ENCODE measurements at places on chromosomes 2 and 18.

DNA sequence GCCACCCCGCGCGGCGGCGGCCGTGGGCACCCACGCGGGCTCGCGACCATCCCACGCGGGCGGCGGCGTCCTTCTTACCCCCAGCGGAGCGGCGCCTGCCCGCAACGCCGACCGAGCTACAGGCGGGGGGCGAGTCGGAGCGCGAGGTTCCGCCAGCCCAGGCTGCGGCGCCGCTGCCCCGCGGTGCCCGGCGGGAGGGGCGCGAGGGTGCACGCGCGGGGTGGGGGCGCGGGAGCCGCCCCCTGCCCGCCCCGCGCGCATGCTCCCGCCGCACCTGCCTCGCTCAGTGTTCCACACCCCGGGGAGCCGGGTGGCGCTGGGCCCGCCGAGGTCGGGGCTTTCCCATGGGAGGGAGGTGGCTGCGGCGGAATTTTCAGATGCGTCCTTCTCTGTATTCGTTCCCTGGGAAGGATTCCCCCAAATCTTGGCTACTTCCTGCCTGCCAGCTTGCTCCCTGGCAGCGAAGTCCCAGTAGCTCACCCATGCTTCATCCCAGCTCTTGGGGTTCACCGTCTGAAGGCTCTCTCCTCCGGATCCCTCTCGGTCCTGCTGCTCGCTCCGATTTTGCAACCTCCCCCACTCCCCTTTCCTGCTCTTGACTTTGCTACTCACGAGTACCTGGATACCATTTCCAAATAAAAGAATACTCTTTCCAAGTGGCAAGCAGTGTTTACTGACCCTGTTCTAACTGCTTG, at the start of gene L3MBTL4:
Gene L3MBTL4, minus strand, starts transcription at position 189 of the 695 bp plus-strand sequence. CDS start 103,286 bp downstream, outside the sequence.
- peak; percentile 84 for DNase-seq

DNA sequence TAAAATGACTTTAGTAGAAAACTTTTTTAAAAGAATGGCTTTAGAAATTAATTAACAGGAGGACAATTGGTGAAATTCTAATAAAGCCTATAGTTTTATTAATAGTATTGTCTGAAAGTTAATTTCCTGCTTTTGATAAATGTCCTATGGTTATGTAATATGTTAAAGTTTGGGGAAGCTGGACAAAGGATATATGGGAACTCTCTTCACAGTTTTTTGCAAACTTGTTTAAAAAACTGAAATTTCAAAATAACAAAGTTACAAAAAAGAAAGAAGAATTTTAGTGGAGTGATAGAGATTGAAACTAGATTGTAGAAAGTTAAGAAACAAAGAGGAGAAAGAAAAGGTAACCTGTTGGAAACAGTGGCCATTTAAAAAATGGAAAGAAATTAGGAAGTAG, 67.3 kb downstream of the SEMA4F start:
- no peak for DNase-seq

- DNase-seq, result no peak
Observed at GRCh38 chr2:44056947-44057346, 61.2 kb upstream of the LRPPRC start.

- DNase-seq, result no peak
Observed at GRCh38 chr2:118442996-118443553, 354.8 kb downstream of the INSIG2 start.

GRCh38 chr2:171688129-171688465, 828 bp downstream of the DYNC1I2 start:
- DNase-seq, result no peak

DNA sequence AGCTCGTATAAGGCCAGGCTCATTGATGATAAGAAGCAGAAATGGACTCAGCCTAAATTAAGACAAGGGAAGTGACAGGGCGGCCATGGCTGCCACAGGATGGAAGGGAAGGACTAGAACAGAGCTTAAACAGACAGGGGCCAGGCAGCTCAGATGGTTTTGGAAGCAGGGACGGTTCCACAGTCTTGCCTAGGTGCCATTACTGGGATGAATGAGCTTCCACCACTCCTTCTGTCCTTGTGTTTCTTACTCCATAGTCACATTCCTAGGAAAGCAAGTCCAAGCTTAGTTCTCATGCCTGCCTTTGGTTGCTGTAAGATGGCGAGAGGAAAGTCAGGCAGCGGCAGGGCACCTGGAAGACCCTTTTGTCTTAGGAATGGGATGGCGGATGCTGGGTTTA, 11.9 kb downstream of the GNLY start:
- no peak for DNase-seq

DNA sequence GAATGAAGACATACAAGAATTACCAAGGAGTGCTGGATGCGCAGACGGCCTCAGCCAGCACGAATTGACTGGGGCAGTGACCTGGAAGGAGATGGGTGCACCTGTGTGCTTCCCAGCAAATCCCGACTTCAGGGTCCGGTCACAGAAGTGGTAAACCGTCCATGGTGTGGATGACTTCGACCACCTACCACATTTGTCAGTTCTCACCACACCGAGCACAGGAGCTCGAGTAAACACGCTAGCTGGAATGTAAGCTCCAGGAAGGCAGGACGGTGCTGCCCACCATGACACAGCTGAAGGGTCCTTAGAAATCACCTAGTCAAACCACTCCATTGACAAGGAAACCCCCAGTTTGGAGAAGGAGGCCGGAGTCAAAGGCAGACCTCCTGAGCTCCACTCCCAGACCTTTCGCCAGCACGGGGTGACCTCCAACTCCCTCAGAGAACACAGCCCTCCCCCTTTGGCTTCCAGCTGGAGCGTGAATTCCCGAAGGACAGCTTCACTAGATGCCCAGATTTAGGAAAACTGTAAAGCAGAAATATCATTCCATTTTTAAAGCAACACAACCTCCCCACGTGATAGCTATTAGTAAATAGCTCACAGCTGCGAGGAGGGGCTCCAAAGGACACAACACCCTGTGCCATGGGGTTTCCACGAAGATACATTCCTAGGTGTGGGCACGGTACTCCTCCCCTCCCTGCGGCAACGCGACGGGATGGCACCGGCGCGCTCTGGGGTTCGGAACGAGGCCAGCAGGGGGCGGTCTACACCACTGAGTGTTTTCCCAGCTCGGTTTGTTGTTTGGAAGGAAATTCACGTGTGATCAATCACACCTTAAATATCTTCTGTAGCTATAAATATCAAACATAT, 34.1 kb upstream of the GNAL start:
- no peak for DNase-seq

- DNase-seq, result no peak
Observed at GRCh38 chr2:218071218-218071937, 2.3 kb downstream of the RUFY4 start.

DNA sequence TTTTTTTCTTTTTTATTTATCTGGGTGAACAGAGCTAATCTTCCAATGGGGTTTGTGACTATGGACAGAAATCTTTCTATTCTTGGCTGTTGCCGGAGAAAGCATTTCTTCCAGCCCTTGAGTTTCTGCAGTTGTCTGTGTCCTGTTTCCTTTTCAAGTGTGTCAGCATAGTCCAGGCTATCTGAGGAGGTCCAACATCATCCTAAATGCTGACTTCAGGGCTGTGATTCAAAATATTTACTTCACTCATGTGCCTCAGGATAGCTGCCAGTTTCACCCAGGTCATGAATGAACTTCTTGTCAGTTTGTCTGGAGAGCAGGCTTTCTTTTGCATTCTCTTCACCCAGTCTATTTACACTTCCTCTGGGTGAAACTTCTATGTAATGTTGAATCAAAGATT, 27.9 kb downstream of the ITGAV start:
- DNase-seq, result no peak

- no peak for DNase-seq
Observed at GRCh38 chr2:232420073-232420454, 13.4 kb downstream of the ALPG start.

GRCh38 chr2:100882645-100883613, 63.0 kb downstream of the NPAS2 start:
- no peak for DNase-seq

DNA sequence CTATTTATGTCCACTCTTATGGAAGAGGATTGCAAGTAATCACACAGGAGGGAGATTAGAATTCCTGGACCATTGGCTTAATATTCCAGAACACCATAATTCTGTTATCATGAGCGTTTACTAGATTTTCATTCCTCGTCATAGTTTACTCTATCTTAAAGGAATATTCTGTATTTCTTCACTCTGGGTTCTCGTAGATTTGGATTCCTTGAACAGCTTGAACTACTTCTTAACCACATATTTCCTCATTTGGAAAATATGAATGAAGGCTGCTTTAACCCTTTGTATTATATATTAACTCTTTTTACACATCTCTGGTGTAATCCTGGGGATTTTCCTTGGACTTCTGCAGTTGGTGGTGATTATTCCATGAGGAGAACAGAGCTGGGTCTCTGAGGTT, 46.3 kb upstream of the CCBE1 start:
- no peak for DNase-seq

DNA sequence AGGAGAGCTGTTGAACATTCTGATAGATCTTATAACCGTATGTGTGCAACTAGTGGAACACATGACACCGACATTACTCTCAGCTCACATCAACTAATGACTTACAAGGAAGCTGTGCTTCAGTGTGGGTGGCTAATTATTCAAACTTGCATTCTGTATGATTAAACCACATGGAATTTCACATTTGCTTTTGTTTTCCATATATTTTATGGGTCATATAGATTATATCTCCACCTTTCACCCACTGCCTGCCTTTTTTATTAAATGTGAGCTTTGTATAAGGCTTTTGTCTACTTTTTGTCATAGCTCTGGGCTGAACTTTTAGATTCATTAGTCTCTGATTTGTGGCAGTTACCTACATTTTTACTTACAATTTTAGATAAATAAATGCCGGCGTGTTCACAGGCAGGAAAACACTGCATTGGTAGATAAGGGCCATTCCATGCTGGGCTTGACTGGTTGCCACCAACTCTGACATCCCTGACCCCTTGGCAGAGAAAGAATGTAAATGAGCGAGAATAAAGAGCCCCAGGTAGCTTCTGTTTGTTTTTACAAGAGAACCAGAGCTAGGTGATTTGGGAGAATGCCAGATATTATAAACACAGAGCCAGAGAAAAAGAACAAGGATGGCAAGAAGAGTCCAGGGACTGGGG, 35.7 kb downstream of the LYPD6 start:
- DNase-seq, result no peak

GRCh38 chr2:236073246-236073645, 94.9 kb downstream of the GBX2 start:
- DNase-seq, result no peak

- no peak for DNase-seq
Observed at GRCh38 chr2:64681479-64681967, 27.8 kb upstream of the SERTAD2 start.

GRCh38 chr18:80108121-80108536, 933 bp upstream of the ADNP2 start:
- DNase-seq, result no peak

GRCh38 chr2:127568128-127568527, 32.6 kb downstream of the MYO7B start:
- DNase-seq, result no peak

GRCh38 chr18:11290786-11291185, 141.4 kb upstream of the PIEZO2 start:
- no peak for DNase-seq

DNA sequence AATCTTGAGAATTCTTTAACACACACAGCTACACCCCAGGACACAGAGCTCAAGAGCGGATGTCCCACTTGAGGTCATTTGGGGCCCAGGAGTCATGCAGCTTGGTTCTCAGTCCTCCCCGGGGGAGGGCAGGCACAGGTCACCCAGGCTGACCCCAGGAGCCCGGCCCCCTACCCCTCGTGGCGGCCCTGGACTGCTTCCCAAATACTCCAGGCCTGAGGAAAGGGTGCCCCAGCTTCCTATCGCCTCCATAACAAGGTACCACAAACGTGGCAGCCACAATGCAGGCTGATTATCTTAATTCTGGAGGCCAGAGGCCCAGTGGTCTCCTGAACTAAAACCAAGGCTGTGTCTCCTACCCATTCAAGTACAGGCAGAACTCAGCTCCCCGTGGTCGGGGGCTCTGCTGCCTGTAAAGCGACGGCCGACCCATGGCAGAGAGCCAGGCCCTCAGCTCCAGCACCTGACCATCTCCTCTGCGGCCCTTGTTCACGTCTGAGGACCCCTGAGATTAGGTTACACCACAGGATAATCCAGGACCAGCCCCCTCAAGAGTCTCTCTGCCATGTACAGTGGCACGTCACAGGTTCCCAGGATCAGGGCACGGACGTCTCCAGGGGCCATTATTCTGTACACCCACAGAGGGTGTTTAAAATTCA, 10.5 kb downstream of the SLC66A2 start:
- DNase-seq, result no peak

DNA sequence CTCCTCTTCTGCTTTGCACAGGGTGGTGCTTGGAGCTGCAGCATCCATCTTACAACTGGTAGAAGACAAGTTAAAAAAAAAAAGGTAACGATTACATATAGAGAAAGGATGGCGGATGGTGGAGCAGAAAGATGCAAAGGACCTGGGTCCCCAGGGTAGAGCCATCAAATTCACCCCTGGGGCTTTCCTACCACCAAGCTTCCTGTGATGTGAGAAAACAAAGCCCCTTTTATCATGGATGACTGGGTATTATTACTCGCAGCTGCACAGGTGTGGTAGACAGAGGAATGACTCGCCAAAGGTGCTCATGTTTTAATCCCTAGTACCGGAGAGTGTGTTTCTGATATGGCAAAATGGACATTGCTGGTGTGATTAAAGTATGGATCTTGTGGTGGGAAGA, 1.3 kb upstream of the ACOXL start:
- no peak for DNase-seq

DNA sequence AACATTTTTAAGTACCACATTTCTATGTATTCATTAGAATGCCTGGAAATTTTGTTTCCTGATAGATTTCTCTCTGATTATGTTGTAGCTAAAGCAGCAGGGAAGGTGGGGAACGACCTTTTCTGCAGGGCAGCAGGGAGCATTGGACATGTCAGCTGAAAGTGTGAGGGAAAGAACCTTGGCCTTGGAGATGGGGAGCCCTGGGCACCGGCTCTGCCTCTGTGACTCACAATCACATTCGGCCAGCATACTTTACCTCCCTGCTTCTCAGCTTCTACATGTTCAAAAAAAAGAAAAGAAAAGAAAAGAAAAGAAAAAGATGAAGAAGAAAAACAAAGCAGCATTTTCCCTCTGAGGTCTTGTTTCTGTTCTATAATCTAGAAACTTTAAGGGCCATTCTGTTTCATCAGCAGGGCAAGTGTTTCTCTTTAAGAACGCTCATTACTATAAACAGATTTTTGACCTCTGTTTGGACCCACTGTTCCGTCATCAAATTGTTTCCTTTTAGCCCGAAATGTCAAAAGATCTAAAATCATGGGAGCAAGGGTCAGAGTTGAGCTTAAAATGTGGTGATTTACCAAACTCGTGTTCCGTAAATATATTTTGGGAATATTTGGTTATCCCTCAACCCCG, 27.9 kb downstream of the SETBP1 start:
- DNase-seq, result no peak

- no peak for DNase-seq
Observed at GRCh38 chr18:47731276-47731675, 199.2 kb downstream of the SMAD2 start.

DNA sequence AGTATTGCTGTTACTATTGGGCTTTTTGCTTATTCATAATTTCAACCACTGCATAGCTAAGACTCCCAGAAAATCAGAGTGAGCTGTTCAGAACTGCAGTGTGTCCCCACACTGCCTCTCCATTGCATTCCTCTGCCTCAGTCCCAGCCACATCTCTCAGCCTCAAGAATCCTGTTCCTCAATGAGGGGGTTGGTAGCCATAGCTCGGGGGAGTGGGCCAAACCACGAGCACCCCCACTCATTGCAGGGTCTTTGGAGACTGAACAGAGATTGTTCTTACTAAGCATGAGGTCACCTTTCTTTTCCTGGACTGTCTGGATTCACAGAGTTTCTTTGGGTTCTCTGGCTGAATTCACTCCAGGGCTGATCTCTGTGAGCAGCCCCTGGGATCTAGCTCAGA, 161.1 kb downstream of the GFPT1 start:
- no peak for DNase-seq

All from natural killer cell treated with Interleukin-12 subunit alpha and Interleukin-12 subunit beta and Interleukin-15 and Interleukin-18, amount 100 ng/mL, for 72 hours (primary cell).